Fibroblast of villous mesenchyme (primary cell): ENCODE measurements at places on chromosomes 5 and 9.

GRCh38 chr5:140362311-140362710 is 2.3 kb downstream of the SLC4A9 start:
- no peak for DNase-seq

DNA sequence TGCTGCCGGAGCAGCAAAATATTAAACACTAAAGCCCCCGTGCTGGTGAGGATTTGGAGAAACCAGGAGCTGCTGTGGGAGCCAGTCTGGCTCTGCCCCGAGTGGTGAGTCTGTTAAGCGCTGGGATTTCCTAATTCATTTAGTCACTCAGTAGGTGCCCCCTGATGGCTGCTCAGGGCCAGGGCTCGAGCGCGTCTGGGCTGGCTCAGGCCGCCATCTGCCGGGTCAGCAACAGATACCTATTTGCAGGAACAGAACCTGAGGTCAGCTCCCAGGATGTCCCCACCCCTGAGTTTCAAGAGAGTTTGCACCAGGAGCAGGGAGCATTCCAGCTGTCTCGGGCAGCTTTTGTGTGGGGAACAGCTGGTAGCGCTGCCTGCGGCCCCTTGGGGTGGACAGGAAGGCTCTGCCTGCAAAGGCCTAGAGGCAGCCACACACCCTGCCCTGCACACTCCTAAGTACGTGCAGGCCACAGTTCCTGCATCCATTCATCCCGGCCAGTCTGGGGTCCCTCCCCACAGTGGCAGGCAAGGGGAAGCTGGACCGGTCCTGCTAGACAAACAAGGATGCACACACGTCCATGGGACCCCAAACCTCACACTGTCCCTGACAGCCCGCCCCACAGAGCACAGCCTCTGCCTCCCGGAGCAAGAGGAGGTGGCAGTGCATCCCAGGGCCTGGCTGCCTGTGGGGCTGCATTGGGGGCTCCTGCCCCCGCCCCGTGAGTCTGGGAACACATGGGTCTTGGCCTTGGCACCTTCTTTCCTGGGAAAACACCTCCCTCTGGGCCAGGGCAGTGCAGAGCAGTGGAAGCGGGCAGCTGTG is 83.7 kb downstream of the ADAMTS2 start:
- peak; percentile 76 for DNase-seq

- no peak for DNase-seq
These were observed 408.3 kb downstream of the MED10 start for GRCh38 chr5:5969942-5970483.

DNA sequence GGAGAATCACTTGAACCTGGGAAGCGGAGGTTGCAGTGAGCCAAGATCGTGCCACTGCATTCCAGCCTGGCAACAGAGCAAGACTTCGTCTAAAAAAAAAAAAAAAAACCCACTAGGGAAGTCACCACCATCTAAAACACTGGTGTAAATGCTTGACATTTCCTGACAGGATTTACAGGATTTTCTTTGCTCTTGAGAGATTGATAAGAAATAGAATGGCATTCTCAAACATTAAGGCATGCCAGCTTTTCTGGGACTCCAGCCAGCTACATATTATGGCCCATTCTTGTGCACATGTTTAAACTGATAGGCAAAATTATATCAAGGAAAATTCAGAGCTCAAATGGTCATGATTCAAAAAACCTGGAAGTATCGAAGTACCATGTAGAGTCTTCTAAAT is 28.7 kb downstream of the GTF3C4 start:
- DNase-seq: peak; percentile 14

DNA sequence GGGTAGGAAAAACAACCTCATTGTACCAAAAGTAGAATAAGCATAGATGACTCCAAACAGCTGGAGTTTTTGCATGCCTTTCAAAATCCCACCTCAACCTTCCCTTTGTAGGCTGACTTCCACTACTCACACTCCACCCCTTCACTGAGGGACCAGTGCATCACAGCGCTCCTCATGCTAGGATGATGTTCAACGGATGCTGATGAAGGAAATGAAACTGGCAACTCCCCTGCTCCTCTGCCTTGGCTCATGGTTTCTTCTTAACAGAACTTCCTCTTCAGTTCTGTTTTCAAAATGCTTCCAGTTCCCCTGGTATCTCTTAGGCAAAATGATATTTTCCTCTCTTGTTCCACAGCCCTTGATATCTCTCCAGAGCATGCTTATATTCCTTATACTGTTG is 29.0 kb downstream of the LIFR start:
- DNase-seq: no peak

- DNase-seq: peak; percentile 7
These were observed 66.0 kb downstream of the PLAC8L1 start for GRCh38 chr5:146039420-146039819.

DNA sequence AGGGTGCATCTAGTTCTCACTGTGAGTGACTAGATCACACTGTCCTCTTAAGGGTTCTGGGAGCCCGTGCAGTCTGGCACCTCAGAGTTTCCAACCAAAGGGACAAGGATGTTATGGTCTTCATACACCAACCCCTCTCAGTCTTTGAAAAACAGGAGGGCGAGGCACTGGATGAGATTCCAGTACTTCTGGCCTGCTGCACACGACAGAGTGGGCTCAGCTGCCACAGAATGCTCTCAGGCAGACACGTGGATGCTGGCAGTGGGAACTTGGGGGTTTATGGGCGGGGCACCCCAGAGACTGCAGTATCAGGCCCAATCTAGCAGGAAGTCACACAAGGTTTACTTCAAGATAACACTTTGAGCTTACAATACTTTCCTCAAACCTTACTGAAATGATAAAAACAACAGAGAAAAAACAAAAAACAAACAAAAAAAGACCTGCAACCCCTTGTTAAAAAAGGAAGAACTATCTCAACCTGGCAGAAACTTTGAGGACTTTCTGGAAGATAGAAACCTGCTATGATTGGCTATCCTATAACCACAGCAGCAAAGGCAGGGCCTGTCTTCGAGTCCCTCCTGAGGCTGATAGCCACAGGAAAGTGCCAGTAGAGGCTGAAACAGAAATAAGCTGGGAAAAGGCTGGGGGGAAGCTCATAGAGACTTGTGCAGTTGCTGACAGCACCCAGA is 28.3 kb upstream of the TGFBR1 start:
- DNase-seq: peak; percentile 27

- no peak for DNase-seq
These were observed 9.5 kb downstream of the ARRDC3 start for GRCh38 chr5:91373600-91373999.

DNA sequence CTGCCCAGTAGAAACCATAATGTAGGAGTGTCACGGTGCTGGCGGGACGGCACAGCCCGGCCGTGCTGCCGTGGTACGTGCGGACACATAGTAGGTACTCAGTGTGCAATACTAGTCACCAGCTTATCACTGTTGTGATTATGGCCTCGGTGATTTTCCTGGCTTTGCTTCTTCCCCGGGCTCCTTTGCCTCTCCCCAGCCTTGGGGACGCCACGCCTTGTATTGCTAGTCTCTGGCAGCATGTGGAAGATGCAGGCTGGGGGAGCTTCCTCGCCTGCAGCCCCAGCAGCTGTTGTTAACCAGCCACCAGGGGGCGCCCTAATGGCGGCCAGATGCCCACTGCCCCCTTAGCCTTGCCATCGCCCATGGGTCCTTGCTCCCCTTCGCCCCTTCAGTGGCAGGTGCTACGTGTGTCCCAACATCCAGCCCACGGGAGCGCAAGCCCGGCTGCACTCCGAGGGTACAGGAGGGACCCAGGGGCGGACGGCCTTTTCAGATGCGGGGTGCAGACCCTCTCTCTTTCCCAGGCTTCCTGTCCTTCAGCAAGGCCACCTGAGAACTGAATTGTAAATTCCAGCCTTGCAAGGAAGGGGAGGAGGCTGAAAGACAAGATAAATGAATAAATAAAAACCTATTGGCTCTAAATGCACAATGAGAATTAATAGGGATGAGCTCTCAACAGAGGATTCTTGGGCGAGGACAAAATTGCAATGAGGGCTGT is 8.0 kb downstream of the NTNG2 start:
- DNase-seq: peak; percentile 49
